ENCODE measurements at places on chromosomes 7 and 10.

DNA sequence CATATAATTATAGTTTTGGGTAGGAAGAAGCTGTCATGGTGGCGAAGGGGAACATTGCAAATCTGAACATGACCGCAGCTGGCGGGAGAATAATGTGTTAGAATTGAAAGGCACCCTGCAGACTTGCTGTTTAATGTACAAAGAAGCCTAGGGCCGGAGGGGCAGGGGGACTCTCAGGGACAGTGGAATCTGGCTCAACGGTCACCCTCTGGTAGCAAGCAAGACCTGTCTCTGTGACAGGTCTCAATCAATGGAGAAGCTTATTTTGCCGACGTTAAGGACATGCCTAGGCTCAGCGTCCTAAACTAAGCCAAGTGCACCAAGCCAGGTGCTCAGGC, 177.3 kb downstream of the NSUN6 start:
- no peak for DNase-seq

DNA sequence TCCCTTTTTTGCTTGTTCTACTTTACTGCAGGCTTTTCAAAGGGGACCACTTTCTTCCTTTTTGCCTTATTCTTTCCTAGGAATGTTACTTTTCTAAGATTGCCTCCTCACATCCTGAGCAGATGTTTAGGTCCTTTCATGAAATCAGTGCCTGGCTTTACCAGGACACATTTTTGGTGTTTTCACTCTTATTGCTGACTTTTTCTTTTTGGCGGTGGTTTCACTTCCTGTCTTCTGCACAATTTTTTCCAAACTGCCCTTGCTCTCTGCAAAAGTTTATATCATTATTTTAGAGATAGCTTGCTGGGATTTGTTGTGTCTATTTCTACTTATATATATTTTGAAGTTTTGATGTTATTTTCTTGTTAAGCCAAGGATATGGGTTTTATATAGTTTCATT, 332.2 kb upstream of the MTPN start:
- no peak for DNase-seq

DNA sequence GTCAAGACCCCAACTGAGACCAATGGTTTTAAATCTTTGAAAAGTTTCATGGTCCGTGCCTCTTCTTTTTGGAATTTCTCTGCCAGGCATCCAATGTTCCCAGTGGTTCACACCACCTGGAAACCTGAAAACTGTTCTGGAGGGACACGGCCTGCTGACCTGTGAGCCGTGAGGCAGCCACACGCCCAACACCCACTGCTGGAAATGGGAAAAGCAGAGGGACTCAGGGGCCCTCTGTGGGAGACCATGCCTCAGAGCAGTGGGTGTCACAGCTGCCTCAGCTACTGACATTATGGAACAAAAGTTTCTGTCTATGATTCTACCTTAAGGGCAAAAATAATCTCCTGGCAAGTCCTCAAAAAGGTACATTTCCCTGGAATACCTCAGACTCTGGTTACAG, 70.4 kb upstream of the VIPR2 start:
- DNase-seq: no peak

GRCh38 chr7:2441430-2442058, 34.7 kb downstream of the GRIFIN start:
- no peak for DNase-seq

GRCh38 chr10:59960751-59961150, 54.4 kb upstream of the CCDC6 start:
- no peak for DNase-seq

GRCh38 chr10:110456046-110456445, 41.7 kb upstream of the DUSP5 start:
- DNase-seq: peak; percentile 79

GRCh38 chr7:20651960-20652544, 36.6 kb downstream of the ABCB5 start:
- peak; percentile 8 for DNase-seq
